Esophagus squamous epithelium (tissue), 5 donors: ENCODE measurements at places on chromosomes 5 and 9. TPM values are rescaled to one million over a fixed set of nuclear protein-coding genes. Genes with fewer than 3 reads are reported as not detected.

- DNase-seq = no peak
Observed at GRCh38 chr5:111548348-111548950, 36.1 kb upstream of the STARD4 start.

DNA sequence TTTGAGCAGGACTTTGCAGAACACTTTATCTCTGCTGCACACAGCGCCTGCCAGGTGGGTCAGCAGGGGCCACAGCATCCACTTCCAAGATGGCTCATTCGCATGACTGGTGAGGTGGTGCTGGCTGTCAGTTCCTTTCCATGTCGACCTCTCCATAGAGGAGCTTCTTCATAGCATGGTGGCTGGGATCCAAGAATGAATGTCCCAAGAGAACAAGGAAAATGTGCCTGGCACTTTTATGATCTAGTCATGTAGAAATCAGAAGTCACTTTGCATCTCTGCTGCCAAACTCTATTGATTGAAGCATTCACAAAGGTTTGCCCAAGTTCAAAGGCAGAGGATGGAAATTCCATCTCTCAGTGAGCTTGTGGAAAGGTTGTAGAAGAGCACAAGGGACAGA is 85.0 kb downstream of the GALNT10 start:
- no peak for DNase-seq

Gene IFNA2
- not detected for total RNA-seq

DNA sequence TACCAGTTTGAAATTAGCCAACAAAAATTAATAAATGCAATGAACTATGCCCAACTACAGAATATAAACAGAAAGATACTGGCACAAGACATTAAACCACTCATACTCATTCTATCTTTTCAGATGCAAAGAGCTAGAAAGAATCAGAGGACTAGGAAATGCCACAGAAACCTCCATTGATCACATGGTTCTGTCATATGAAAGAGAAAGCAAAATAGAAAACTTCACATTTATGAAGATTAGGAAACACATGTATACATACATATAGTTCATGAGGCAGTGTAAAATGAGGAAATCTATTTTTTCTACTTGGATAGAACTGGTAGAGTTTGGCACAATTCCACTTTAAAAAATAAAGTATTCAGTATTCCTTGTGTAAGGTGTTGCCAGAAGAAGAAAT is 275.1 kb upstream of the PTGER4 start:
- no peak for DNase-seq

DNA sequence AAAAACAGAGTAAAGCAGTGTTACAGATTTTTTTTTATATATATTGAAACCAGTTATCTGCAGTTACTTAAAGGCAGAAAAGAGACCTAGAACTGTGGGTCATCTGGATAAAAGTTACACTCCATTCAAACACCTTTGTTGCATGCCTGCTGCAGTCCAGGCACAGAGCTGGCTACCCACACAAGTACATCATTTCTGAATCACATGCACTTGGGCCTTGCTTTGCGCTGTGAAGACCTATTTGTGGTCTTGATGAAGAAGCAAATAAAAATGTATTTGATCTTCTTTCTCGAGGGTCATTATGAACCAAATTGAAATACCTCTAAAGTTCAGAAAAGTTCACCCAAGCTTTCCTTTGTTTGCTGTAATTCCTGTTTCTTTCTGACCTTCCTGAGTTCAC is 503.0 kb upstream of the ZNF608 start:
- no peak for DNase-seq

- no peak for DNase-seq
Observed at GRCh38 chr9:98344581-98344980, 89.1 kb upstream of the TBC1D2 start.

Gene BTNL8
- not detected for total RNA-seq

Gene SHB
- 31.4 TPM for total RNA-seq

DNA sequence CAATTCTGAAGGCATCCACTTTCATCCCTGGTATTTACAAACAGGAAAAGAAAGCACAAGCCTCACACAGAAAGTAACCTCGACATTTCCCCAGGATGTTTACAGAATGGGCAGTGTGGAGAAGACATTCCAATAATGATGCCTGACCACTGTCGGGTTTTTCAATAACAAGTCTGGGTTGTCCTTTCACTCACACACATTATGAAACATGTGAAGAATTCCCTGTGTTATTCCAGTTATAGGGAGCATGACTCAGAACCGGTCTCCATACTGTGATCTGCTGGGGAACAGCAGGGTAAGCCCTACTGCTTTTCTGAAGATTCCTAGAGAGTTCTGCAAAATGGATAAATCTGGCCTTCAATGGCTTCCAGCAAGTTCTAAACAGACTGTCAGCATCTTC is 155.3 kb downstream of the ADAMTS12 start:
- no peak for DNase-seq

- no peak for DNase-seq
Observed at GRCh38 chr5:171313481-171314206, 4.6 kb downstream of the TLX3 start.

DNA sequence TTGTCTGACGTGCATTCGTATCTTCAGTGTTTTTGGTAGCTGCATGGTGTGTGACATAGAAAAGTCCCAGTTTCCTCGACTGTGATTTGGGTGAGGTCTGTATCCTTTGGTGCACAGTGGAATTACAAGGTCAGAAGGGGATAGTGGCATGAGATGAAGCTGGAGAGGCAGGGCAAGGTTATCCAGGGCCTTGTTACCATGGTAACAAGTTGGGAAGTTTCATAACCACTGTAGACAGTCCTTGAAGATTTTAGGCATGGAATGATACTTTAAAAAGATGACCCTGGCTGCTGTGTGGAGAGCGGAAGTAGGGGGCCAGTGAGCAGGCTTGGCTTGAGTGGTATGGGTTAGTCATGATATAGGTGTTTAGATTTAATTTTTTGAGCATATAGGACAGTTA is 11.9 kb downstream of the EHMT1 start:
- no peak for DNase-seq
